CD8-positive, alpha-beta memory T cell (primary cell): ENCODE measurements at places on chromosomes 11 and 22.

DNA sequence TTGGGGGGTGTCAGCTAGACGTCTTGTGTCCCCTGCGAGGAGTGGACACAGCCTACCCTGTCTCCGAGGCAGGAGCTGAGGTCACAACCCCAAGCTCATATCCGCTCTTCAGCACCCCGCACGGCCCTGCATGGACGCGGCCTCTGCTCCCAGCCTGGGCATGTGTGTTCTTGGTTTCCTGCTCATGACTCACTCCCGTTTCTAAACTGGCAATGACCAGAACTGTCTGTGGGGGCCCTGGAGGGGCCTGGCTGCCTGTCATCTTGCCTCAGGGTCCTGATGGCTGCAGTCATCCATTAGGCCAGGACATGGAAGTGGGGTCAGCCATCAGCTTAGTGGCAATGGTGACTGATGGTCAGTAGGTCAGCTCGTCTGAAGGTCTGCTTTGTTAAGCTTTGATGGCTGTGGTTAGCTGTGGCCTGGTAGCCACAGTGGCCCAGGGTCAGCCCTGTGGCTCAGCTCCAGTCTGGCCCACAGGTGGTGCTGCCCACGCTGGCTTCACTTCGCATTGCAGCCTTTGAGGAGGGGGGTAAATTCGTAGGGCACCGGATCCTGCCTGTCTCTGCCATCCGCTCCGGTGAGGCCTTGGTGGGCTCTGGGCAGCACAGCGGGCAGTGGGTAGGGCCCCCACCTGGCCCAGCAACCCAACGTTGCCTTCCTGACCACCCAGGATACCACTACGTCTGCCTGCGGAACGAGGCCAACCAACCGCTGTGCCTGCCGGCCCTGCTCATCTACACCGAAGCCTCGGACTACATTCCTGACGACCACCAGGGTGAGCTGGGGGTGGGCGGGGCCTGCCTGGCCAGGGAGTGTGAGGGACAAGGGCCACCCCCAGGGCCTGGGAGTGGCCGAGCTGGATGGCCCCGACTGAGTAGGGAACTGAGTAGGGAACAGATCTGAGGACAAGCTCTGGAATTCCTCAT lies 12.0 kb downstream of the PLCB3 start:
- no peak for DNase-seq

DNA sequence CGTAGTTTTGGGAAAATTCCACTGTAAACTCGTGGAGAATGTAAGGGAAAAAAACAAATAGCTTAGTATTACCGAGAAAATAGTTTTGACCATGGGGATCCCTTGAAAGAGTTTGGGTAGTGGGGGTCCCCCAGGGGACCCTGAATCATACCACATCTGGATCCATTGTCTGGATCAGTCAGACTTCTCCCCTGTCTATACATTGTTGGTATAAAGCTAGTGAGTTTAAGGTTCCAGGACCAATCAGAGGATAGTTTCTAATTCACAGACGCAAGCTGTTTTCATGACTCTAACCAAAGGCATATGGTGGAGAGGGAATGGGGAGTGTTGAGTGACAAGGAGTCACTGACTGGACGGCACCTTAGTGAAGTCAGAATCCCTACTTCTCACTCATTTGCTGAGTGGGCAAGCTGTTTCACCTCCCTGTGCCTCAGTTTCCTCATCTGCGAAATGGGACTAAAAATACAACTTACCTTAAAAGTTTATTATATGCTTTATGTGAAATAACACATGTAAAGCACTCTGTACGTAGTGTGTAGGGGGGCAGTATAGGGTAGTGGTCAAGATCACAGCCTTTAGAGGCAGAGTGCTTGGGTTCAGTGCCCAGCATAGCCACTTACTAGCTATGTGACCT lies 90.2 kb downstream of the TRAF6 start:
- no peak for DNase-seq

- no peak for DNase-seq
These were observed 89.2 kb downstream of the AMOTL1 start for GRCh38 chr11:94857337-94857736.

DNA sequence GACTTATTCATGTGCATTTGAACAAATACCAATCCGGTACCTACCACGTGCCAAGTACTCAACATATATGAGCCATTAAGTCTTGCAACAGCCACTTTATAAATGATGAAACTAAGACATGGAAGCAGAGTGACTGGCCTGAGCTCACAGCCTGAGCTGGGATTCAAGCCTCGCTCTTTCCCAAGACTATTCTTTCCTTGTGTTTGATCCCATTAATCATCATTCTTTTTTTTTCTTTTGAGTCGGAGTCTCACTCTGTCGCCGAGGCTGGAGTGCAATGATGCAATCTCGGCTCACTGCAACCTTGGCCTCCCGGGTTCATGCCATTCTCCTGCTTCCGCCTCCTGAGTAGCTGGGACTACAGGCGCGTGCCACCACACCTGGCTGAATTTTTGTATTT lies 119.3 kb downstream of the ABTB2 start:
- no peak for DNase-seq

- DNase-seq: no peak
These were observed 1.6 kb downstream of the TCP11L1 start for GRCh38 chr11:33040862-33041453.

DNA sequence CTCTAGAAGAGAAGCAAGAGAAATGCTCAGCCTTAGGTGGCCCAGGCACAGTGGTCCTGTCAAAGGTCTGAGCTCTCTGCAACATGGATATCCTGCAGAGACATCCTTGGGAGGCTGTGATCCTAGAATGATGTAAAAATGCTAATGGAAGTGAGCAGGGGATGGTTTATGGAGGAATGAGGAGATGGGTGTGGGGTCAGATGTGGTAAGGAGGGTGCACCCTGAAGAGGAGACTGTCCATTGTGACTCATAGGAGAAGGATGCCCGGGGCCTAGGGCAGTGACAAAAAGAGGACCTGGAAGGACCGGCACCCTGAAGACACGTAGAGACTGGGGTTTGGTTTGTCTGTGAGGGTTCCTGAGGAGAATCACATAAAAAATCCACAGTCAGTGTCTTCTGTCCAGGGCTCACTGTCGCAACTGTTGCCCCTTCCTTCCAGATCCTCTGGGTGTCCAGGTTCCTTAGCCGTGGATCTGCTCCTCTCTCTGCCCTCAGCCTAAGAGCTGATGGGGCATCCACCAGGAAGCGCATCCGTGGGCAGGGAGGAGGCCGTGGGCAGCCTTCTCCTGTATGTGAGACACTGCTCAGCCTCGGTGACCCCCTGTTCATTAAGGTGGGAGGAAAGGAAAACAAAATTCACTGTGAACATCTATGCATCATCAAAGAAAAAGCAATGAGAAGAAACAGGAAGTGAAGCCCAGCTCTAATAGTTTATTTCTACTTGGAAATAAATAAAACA lies 110.7 kb downstream of the VPREB1 start:
- DNase-seq: no peak

GRCh38 chr22:19889951-19890350 lies 35.3 kb upstream of the GNB1L start:
- DNase-seq: no peak

- peak; percentile 65 for DNase-seq
These were observed 698 bp downstream of the PAK1 start for GRCh38 chr11:77472991-77473800.

GRCh38 chr11:8649361-8649760 lies 33.1 kb downstream of the TRIM66 start:
- no peak for DNase-seq

- no peak for DNase-seq
These were observed 7.6 kb upstream of the GALNT18 start for GRCh38 chr11:11629368-11629767.

DNA sequence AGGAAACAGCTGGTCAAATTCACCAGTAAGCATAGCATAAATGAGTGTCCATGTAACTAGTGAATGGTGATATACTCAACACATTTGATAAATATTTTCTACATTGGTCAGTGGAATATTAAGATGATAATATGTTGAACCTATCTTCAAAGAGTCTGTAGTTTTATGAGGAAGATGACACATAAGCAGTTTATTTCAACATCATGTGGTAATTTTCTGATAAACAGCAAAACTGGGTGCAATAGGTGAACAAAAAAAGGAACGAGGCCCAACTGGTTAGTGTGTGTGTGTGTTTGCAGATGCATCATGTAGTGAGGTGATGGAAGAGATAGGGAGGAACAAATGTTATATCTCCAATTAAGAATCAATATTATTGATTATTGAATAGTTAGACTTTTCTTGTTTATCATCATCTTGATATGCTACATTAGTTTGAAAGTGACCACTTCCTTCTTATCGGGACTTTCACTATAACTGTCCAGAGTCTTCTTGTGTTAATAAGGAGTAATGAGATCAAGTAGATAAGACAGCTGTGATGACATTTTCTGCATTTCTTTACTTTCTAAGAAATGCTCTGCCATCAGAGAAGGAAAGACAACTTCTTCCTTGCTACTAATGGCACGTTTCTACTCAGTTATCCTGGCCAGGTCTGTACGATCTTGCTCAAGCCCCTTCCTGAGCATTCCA lies 270.7 kb downstream of the ETS1 start:
- no peak for DNase-seq

DNA sequence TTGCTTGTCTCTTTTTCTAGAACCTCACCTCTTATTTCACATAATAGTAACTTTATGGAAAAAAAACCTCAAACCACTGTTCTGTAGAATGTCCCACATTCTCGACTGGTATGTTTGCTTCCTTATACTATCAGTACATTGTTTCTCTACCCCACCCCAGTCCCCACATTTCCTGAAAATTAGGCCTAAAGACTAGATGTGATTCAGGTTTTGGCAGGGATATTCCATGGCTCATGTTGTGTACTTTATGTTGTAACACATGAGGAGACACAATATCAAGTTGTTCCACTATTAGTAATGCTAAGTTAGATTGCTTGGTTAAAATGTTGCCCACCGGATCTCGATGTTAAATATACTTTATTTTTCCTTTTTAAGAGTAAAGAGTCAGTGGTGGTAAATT lies 34.7 kb downstream of the DDIAS start:
- no peak for DNase-seq

GRCh38 chr11:17021511-17021910 lies 7.3 kb upstream of the PLEKHA7 start:
- no peak for DNase-seq

DNA sequence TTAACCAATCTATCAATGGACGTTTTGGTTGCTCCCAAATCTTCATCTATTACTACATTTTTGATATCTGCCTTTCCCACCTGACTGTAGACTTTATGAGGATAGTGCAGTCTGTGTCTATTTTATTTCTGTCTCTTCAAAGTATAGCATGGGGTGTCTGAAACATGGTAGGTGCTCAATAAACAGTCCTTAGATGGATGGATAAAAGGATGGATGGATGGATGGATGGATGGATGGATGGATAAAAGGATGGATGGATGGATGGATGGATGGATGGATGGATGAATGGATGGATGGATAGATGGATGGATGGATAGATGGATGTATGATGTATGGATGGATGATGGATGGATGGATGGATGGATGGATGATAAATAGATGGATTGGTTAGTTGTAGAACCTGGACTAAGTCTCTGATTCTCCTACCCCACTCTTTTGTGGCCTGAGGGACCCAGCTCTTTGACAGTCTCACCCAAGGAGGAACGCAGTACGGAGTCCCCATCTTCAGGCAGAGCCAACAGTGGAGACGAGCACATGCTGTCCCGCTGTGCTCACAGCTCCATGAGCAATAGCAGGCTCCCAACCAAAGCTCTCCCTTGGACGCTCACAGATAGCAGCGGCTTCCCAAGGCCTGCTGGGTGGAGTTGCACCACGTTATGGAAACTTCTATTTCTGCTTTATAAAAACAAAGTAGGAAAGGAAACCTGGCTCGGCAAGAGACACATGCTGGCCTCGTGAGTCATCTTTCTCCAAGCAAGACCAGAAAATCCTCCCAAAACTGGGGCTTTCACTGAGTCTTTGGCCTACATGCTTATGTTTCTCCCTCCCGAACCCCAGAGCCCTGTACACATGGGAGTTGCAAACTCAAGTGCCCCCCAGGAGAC lies 448.0 kb downstream of the MIAT start:
- DNase-seq: no peak

- DNase-seq: no peak
These were observed 400.0 kb downstream of the CTTN start for GRCh38 chr11:70798296-70798695.

DNA sequence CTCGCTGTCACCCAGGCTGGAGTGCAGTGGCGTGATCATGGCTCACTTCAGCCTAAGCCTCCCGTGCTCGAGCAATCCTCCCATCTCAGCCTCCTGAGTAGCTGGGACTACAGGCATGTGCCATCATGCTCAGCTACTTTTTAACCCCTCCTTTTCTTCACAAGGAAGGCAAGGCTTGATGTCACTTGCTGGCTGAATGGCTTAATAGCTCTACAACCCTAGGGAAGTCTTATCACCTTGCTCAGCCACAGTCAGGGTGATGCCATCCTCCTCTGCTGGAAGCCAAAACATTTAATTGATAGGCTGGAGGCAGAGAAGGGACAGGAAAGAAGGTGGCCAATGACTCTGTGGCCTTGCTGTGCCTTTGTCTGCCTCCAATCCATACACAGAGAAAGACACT lies 131.9 kb downstream of the MED15 start:
- no peak for DNase-seq

DNA sequence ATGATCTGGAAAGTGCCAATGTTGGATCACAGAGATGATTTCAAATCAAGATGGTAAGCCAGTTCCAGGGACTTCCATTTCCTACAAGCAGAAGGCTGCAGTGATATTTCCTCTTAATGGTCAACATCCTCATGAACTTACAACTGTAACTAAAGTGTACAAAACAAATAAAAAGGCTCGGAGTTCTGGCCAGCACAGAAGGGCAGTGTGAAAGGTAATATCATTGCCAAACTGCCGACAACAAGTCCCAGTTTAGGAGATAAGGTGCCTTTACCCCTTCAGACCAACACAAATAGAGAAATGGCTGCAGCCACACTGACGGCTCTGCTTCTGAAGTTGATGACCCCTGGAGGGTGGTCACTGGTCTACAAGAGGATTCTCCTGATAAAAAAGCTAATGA lies 91.1 kb downstream of the ETS1 start:
- no peak for DNase-seq

DNA sequence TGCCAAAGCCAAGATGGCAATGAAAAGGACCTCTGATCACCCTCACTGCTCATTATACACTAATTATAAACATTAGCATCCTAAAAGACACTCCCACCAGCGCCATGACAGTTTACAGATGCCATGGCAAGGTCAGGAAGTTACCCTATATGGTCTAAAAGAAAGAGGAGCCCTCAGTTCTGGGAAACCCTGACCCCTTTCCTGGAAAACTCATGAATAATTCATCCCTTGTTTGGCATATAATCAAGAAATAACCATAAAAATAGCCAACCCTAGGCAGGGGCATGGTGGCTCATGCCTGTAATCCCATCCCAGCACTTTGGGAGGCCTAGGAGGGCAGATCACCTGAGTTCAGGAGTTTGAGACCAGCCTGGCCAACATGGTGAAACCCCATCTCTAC lies 12.7 kb upstream of the CAPN5 start:
- DNase-seq: no peak

DNA sequence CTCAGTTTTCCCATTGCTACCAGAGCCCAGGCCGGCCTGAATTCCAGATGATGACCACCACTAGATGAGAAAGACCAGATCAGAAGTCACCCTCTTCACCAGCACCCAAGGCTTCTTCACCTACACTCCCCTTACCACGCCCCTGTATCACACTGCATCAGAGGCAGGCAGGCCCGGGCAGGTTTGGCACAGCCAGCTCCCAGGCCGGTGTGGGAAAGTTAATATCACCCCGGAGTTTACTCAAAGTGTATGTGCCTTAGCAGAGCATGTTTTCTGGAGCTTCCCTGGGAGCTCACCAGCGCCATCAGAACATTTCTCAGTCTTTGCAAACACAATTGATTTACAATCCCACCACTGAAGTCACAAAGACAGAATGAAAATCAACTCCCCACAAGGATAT lies 47.5 kb upstream of the POU2AF1 start:
- no peak for DNase-seq

GRCh38 chr11:118128310-118128709 lies 24.3 kb downstream of the SCN4B start:
- no peak for DNase-seq

- peak; percentile 90 for DNase-seq
These were observed 3.9 kb downstream of the CD3D start for GRCh38 chr11:118338637-118339061.
